ENCODE measurements at places on chromosomes 5 and 9.

GRCh38 chr5:114660791-114661190 lies 298.9 kb downstream of the KCNN2 start:
- no peak for DNase-seq

DNA sequence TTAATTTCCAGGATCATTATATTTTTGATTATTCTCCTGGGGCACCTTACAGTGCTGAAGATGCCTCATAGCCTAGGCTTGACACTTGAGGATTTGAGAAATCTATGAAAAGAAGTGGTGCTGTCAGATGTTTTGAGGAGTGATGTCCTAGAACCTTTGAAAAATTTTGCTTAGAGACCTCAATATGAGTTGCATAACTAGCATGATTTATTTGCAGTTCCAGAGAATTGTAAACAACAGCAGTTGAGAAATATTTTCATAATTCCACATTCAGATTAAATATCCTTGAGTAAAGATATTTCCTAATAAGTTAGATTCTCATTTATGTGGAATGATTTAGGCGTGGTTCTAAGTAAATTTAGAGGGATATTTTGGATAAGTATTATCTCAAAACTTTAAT lies 225.8 kb downstream of the ADAMTSL1 start:
- DNase-seq: no peak

GRCh38 chr9:119789987-119790386 lies 420.8 kb upstream of the BRINP1 start:
- no peak for DNase-seq

DNA sequence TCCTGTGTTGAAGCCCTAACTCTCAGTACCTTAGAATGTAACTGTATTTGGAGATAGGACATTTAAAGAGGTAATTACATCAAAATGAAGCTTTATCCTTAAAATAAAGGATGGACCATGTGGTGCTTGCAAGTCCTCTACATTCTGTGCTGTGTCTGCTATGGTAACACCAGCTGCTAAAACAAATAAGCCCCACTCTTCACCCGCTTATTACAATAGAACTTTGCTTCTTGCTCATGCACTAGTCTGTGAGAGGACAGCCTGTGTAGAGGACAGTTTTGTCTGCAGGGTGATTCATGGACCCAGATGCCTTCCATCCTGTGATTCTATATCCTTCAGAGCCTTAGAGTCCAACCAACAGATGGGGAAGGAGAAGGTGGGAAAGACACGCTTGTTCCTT lies 12.5 kb upstream of the IGFBPL1 start:
- no peak for DNase-seq

DNA sequence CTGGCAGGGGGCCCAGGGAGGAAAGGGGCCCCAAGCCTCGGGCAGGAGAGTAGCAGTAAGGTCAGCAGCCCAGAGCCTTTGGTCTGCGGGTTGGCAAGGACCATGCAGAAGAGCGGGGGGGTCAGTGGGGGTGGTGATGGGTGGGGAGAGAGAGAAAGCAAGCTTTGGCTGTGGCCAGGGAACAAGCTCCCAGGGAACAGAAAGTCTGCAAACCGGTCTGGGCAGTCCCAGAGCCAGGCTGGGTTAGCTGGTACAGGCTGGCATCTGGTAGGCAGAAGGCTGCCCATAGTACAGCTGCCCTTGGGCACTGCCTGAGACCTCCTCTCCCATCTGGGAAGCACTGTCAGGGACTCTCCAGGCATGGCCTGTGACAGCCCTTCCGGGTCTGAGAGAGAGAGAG lies 10.5 kb upstream of the EPB41L4B start:
- no peak for DNase-seq

- DNase-seq: no peak
Measured at GRCh38 chr9:68555437-68556150, 14.9 kb upstream of the TMEM252 start.

GRCh38 chr5:40160435-40160834 lies 519.3 kb upstream of the PTGER4 start:
- DNase-seq: no peak

DNA sequence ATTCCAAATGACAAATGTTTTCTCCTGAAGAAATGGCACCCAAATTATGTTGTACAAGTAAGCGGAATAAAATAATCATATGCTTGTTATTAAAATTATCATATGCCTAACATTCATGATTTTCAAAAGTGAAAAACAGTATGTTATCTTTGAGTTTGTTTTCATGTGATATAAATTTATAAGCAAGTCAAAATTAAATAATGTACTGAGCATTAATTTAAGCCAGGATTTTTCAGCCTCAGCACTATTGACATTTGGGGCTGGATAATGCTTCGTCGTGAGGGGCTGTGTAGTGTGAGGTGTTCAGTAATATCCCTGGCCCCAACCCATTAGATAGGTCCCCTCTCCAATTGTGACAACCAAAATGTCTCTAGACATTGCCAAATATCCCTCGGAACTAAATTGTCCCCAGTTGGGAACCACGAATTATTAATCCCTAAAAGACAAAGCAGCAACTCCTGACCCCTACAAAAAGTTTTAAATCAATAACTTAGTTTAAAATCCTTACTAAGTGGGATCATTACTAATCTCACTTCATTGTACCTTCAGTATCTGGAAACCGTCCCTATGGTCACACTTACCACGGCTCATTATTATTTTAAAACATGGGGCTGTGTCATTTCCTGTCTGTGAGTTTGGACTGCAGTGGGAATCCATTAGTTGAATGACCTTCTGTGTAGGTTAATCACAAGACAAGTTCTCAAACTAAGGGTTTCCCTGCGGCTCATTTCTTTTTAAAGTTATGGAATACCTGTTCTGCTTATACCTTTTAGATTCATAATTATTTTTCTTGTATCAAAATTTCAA lies 1.3 kb upstream of the NNT start:
- peak; percentile 65 for DNase-seq

- no peak for DNase-seq
Measured at GRCh38 chr5:71740015-71740753, 21.1 kb downstream of the CARTPT start.

Measured in RCC 7860 (cell line).